Activated T-helper 1 cell treated with anti-CD3 and anti-CD28 coated beads, Interleukin-12 subunit alpha, Interleukin-12 subunit beta, Interleukin-2, Interleukin-4 antibody, amounts not matched to agents 30 ng/mL and 10 ng/mL and 1 ng/mL, durations not matched to agents 14 hours and 24 hours and 36 hours (primary cell): ENCODE measurements at places on chromosomes 7 and 10. TPM values are rescaled to one million over a fixed set of nuclear protein-coding genes. Genes with fewer than 3 reads are reported as not detected.

- no peak for DNase-seq
Observed at GRCh38 chr7:54072710-54073109, 469.5 kb upstream of the VSTM2A start.

DNA sequence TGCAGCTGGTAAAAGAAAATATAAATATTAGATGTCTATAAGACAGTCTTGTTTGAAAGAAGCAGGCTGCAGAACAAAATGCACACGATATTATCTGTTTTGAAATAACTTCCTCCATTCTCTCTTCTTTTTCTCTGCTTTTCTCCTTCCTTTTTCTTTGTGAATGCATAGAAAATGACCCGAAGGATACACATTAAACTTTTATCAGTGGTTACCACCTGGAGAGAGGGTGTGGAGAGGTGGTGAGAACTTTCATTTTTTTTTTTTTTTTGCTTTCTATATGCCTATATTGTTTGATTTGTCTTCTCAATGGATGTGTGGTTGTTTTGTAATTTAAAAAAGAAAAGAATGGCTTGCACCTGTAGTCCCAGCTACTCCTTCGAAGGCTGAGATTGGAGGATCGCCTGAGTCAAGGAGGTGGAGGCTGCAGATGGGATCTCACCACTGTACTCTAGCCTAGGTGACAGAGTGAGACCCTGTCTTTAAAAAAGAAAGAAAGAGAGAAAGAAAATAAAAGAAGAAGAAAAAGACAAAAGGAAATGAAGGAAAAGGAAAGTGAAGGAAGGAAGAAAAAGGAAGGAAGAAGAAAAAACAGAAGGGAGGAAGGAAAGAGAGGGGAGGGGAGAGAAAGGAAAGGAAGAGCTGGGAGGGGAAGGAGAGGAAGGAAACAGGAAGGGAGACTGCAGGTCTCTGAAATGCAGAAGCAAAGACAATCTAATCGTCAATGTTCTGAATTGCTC lies 64.4 kb downstream of the SAMD9 start:
- DNase-seq: no peak

- DNase-seq: no peak
Observed at GRCh38 chr10:18607503-18608378, 43.6 kb downstream of the NSUN6 start.

The NKX6-2 gene
- not detected in 2 replicates for total RNA-seq

The ZNF479 gene
- total RNA-seq: not detected in 2 replicates

The STN1 gene
- total RNA-seq: 19.4 and 20.0 TPM in 2 replicates

The ANKRD61 gene
- 0.44 and 0.56 TPM in 2 replicates for total RNA-seq

The KCP gene
- not detected in 2 replicates for total RNA-seq

The ATRNL1 gene
- total RNA-seq: not detected in 2 replicates

The OGA gene
- total RNA-seq: 113 and 117 TPM in 2 replicates

The LEP gene
- not detected in 2 replicates for total RNA-seq
